GM03348 (cell line): ENCODE measurements at places on chromosomes 3 and 15.

GRCh38 chr3:177195242-177195991 is 1.9 kb downstream of the TBL1XR1 start:
- peak; percentile 27 for DNase-seq

DNA sequence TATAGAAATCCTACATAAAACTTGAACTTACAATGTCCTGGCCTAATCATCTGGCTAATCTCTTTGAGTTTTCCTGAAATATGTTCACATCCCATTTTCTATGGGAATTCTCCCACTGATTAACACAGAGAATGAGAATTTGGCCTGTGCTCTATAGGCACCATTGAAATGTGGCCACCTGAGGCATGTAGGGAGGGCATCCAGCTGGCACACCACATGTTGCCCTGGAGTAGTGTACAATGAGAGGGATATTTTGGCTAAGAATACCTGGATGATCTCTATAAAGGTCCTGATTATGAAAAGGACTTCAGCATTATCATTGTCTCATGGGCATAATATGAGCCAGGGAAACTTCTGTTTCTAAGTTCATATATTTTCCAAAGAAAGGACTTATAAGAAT is 324.0 kb downstream of the ZBTB20 start:
- DNase-seq = no peak

GRCh38 chr15:39919748-39920509 is at the start of gene GPR176:
TSS of gene GPR176 (minus strand) at chr15:39920266. CDS start at chr15:39920026, 240 bp downstream.
- DNase-seq = peak; percentile 93

DNA sequence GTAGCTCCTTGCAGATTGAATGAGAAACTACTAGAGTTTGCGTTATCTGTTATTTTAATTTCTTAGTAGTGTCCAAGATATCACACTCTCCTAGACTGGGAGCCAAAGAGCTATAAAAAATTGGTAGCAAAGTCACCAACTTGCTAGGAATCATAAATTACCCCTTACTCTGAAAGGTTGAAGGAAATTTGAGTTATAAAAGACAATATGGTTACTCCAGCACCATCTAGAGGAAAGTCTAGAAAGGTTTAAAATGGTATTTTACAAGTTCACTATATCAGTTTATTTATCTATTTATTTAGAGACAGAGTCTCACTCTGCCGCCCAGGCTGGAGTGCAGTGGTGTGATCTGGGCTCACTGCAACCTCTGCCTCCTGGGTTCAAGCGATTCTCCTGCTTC is 121.6 kb downstream of the RBPMS2 start:
- no peak for DNase-seq

- DNase-seq = no peak
Observed at GRCh38 chr3:30604558-30604957, 1.8 kb upstream of the TGFBR2 start.

DNA sequence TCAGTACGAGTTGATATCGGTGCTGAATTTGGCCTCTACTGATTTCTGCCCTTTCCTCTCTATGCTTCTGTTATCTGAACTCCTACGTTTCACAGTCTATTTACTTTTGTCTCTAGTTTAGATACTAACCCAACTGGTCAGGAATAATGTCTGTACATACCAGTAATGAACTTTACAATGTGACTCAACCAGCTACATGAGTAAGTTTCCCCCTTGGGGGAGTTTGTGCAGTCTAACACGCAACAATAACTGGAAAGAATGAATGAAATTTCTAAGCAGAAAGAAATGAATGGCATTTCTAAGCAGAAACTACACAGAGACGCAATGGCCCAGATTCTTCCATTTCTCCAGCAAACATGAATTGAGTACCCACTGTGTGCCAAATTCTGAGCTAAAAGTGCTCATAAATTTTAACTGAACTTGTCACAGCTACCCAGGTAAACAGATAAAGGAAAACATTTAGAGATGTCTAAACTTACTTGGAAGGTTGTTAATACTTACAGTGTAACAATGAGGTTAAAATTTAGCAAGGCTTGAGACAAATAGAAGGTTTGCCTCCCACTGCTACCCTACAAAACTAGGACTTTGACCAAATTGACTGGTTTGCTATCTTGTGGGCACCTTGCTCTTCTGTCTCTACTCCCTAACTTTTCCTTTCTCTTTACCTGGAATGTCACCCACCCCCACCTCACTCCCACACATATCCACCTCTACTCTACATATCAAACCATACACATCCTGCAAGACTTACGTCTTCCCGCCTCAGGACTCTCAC is 11.6 kb downstream of the UPK1B start:
- DNase-seq = peak; percentile 78

DNA sequence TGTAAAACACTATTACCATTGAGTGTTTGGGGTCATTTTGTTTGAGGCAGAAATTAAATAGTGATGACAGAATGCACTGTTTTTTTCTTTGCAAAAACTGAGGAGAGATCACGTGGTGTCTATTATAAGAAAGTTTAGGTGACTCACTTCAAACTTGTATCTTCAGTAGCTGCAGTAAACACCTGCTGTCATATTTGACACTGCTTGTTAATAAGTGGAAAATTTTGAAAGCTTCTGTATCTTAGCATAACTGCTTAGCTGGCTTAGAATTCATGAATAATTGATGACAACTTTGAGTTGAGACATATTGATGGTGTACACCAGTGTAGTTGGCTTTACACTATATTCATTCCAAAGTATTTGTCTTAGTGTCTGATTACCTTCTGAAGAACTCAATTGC is 29.7 kb upstream of the MDFIC2 start:
- no peak for DNase-seq

DNA sequence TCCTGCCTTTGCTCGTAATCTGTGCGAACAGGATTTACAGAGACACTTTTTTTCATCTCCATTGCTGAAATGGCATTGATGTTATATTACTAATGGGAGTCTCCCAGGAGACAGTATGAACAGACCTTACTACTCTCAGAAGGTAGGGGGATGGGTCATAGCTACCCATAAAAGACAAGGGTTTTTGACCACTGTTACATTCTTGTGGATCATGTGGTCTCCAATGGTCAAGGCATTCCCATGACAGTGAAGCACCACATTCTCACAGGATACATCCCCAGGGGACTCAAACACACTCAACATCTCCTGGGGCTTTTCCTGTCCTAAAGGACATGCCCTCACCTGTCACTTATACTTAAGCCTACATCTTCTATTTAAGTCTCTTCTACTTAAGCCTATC is 40.8 kb downstream of the MKRN3 start:
- no peak for DNase-seq

DNA sequence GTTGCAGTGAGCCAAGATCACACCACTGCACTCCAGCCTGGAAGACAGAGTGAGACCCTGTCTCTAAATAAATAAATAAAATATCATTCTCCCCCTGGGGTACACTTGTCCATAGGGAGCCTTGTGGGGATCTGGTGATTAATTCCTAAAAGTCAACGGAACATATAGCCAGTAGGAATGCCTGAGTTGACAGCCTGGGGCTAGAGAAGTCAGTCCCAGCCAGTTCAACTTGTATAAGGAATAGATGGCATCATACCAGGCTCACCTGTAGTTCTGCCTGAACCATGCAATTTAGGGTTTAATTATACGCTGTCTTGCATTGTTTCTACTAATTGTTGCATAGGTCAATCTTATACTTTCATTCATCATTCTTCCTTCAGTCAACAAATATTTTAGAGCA is 5.9 kb upstream of the BOC start:
- DNase-seq = no peak

DNA sequence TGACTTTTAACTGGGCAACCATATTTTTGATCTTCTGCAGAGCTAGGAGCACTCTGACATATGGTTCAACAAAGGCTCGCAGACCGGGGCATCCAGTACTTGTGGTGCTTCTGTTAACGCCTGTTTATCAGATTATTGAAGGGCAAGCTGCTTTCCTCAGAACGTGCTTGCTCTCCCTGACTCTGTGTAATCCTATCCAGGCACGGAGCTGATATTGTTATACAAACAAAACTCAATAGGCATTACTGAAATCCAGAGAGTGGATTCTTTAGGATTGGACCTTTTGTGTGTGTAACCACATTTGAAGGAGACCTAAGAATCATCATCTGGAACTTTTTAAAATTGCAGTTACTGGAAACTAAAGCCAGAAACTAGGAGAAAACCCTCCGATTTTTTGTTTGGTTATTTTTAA is 246.5 kb downstream of the PTPRG start:
- DNase-seq = no peak

- DNase-seq = no peak
Observed at GRCh38 chr3:156711113-156711512, 36.7 kb downstream of the TIPARP start.

DNA sequence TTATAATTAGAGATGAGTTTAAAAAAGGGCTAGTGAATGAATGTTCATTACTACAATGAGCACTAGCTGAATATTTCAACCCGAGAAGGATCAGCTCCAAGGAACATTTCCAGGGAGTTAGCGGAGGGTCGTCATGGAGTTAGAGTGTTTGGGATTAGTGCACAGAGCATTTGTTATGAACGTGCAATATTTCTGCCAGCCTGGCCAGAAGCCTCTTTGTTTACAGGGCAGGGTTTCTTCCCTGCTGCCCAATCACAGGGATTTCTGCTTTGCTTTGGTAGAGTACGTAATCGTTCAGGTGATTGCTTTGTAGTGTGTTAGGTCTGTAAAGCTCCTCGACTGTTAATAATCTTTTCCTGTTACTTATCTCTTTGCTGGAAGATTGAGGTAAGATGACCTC is 5.9 kb downstream of the CGNL1 start:
- no peak for DNase-seq

GRCh38 chr3:48086705-48087104 is 70.5 kb upstream of the MAP4 start:
- DNase-seq = peak; percentile 16

- no peak for DNase-seq
Observed at GRCh38 chr15:72201391-72201921, 3.9 kb upstream of the GRAMD2A start.

DNA sequence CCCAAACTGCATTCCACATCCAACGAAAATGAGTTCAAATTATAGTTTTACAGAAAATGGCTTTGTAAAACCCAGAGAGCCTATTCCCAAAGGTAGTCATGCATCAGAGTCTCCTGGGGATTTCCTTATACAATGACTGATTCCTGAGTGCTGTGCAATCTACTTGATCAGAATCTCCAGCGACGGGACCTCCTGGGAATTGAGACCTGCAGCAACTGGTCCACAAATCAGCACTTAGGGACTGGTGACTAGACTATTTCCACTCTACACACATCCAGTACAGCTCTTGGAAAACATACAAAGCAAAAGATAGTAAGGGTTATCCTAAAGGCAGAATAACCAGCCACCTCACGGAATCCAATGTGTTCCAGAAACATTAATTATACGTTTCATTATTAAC is 871.0 kb upstream of the CFAP20DC start:
- DNase-seq = no peak

- no peak for DNase-seq
Observed at GRCh38 chr3:177742273-177742672, 545.0 kb upstream of the TBL1XR1 start.

GRCh38 chr3:127056976-127057375 is 74.1 kb downstream of the PLXNA1 start:
- no peak for DNase-seq

GRCh38 chr3:143280984-143281383 is 161.4 kb downstream of the CHST2 start:
- DNase-seq = no peak

- no peak for DNase-seq
Observed at GRCh38 chr15:95044745-95045417, 813.5 kb downstream of the MCTP2 start.

- DNase-seq = no peak
Observed at GRCh38 chr3:196519718-196520082, 4.6 kb upstream of the SMCO1 start.

DNA sequence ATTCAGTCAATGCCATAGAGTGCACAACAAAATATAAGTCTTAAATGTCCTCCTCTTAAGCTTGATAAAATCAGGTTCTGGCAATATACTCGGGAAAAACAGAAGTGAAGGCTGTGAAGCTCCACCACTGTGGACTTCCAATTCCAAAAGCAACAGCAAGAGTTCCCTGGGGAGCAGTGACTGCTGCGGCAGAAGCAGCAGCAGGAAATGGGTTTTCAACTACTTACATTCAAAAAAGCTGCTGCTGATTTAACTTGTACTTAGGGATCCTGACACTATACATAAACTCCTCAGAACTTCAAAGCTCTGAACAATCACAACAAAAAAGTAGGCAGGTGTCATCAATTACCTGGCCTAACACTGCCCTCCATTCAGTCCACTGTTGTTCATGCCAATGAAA is 4.7 kb downstream of the CEP152 start:
- peak; percentile 12 for DNase-seq

- no peak for DNase-seq
Observed at GRCh38 chr3:13280811-13281506, 139.2 kb downstream of the NUP210 start.

- peak; percentile 47 for DNase-seq
Observed at GRCh38 chr15:58438956-58439355, 7.2 kb downstream of the LIPC start.

GRCh38 chr3:176950743-176951142 is 246.5 kb downstream of the TBL1XR1 start:
- DNase-seq = peak; percentile 24

DNA sequence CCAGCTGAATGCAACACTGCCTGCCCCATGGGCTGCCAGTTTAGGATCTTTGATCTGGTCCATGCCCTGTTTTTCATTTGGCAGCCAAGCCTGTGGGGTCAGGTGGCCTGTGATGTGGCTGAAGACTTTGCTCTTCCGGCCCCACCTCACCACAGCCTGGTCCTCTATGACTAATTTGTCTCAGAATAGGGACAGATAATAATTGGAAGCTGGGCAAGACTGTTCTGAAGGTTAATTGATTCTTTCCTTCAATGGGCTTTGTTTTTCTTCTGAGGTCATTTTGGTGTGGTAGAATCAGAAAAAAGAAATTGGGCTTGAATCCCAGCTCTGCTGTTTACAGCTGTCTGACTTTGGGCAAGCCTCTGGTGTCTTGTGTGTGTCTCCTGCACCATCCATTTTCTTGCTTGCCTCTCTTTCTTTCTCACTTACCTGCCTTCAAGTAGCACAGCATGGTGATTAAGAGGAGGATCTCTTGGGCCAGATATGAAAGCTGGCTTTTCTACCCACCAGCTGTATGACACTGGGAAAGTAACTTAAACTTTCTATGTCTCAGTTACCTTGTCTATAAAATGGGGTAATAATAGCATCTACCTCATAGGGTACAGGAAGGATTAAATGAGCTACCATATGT is 24.2 kb downstream of the ABHD2 start:
- DNase-seq = peak; percentile 37

DNA sequence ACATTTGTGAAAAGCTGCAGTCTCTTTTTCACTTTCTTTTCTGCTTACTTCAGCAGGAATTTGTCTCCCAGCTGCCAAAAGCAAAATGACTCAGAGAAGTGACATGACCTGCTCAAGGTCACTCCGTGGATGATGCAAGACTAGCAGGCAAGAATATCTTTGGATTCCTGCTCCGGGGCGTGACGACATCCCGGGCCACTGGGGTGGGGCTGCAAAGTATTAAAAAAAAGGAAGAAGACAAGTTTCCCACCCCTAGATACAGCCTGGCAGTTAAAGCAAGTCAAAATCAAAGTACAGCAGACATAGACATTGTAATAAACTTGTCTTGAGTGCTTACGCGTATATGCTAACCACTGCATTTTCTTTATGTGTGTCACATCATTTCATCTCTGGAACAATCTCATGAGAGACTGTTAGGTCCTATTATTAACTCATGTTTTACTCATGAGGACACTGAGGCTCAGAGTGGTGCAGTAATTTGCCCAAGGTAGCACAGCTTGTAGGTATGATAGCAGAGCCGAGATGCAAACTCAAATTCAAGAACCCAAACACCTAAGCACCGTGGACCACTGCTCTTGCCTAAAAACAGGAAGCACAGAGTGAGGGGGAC is 485.2 kb upstream of the PROK2 start:
- peak; percentile 87 for DNase-seq

GRCh38 chr15:40064231-40064894 is 25.4 kb upstream of the SRP14 start:
- DNase-seq = peak; percentile 46
